Heart right ventricle (tissue), 16 donors: ENCODE measurements at places on chromosomes 3 and 15. TPM values are rescaled to one million over a fixed set of nuclear protein-coding genes. Genes with fewer than 3 reads are reported as not detected.

DNA sequence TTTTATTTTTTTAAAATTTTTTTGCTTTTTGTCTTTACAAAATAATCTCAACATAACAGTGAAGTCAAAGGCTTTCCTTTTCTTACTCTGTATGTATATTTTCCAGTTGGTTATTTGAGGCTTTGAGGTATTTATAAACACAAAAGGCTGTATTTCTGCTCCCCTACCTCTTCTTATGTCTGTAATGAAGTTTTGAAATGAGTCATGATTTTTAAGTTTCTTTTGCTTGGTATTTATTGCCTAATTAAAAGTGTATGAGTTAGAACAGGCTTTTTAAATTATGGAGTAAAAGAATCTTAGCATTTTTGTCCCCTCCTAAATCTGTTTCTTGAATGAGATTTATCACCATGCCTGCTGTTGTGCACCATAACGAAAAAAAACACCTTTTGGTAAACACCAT, 66.0 kb downstream of the DCUN1D1 start:
- no peak for DNase-seq

- DNase-seq, result no peak
Measured at GRCh38 chr15:99645951-99646350, 80.2 kb downstream of the MEF2A start.

- DNase-seq, result peak; percentile 15
Measured at GRCh38 chr3:170038434-170039110, 777 bp downstream of the GPR160 start.

GRCh38 chr3:163768048-163768447, 1310.2 kb downstream of the SI start:
- DNase-seq, result no peak

DNA sequence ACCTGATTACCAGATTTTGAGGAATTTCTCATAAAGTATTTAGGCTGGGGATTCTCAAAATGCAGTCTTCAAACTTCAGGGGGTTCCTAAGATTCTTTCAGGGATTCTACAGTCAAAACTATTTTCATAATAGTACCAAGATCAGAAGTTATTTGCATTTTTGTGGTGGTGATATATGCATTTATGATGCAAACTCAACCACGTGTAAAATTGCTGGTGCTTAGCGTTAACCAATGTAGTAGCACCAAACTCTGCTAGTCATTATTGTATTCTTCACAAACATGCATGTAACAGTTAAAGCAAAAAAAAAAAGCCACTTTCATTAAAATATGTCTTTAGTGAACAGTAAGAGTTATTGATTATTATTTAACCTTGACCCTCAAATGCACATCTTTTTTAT, 274.9 kb upstream of the DNAJC19 start:
- DNase-seq, result no peak

DNA sequence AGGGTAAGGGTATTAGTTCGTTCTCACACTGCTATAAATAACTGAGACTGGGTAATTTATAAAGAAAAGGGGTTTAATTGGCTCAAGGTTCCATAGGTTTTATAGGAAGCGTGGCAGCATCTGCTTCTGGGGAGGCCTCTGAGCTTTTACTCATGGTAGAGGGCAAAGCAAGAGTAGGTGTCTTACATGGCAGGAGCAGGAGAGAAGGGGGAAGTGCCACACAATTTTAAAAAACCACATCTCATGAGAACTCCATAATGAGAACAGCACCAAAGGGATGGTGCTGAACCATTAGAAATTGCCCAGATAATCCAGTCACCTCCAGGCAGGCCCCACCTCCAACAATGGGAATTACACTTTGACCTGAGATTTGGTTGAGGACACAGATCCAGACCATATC, 12.2 kb downstream of the RNF111 start:
- no peak for DNase-seq

DNA sequence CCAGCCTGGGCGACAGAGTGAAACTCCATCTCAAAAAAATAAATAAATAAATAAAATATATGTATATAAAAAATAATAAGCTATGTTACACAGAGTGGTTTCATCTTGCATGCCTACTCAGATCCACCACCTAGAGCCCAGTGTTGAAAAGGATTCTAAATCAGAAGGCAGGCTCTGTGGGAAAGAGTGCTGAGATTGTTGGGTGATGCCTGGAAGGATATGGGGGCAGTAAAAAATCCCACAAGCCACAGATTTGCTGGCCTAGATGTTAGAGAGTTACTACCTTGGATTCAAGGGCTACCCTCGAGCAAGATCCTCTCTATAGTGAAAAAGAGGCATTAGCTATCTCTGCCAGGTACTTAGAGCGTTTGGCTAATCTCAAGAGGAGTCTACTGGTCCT, 144.3 kb downstream of the STAC start:
- no peak for DNase-seq

DNA sequence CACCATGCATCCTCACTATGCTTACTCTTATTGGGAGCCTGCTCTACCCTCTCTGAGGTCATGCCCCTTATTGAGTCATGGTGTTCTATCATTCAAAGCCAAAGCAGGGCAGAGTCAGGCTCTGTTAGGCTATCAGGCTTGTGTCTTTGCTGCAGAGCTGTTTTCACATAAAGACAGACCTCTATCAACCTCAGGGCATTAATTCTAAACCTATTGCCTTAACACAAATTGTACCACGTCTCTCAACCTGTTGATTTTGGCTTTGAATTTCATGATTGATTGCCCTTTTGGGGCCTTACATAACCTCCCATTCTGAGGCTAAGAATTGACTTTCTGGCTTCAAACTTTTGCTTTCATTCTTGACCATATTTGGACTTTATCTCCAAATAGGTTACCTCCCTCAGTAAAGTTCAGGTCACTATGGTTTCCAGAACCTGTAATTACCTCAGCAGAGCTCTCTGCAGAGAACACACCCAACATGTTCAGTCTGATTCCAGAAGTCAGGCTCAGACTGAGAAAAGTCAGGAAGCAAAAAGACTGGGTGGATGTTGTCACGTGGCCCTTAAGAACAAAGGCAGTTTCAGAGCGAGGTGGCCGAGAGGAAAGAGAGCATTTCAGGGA, 221.4 kb upstream of the NANOGP8 start:
- no peak for DNase-seq

DNA sequence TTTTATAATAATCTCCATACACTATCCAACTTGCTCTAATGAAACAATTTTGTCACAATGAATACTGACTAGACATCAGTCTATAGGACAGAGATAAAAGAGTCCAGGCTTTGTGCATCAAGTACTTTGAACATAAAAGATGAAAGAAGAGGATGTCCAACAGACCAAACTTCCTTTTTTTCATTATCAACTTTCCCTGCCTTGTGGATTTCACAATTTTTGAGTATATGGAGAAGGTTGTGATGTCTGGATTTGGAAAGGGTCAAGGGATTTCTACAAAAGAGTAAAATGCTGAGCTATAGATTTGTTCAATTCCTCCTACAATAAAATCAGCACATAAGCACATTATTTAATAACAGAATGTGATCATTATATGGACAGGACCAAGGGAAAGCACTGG, 25.7 kb downstream of the CD47 start:
- no peak for DNase-seq

GRCh38 chr15:99450896-99451358, 114.9 kb upstream of the MEF2A start:
- peak; percentile 81 for DNase-seq

GRCh38 chr3:116340680-116341216, 104.5 kb downstream of the LSAMP start:
- no peak for DNase-seq

- no peak for DNase-seq
Measured at GRCh38 chr3:66713921-66714320, 213.1 kb upstream of the LRIG1 start.

Gene LRTM1
- not detected for total RNA-seq

DNA sequence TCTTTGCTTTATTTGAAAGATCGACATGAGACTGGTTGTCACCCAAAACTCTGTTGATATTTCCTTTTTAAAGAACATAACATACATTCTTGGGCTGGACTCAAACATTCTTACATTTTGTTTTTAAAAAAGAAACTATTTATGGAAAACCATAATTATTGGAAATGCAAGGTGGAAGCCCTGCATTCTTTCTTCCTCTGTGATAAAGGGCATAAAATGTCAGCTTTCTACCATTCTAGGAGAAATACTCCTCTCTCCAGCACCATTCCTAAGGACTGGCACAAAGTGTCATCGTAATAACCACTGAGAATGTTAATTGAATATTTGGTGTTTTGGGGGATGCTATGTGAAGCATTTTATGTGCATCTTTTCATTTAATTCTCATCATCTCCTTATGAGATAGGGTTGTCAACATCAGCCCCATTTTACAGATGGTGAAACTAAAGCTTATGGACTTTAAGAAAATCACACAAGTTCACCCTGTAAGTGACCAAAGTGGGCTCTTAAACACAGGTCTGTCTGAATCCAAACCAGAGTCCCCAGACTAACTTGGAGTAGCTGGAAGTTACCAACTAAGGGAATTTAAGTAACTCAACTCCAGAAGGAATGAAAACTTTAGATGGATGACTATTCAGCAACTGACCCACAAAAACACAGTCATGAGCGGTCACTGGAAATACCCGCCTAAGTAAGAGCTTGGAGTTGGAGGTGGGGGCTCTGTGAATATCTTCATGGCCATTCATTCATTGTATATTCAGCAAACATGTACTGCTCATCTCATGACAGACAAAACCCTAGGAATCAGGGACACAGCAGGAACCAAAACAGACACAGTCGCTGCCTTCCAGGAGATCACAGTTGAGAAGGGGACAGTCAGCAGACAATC, 45.9 kb upstream of the LMCD1 start:
- DNase-seq, result no peak

- no peak for DNase-seq
Measured at GRCh38 chr3:100600181-100601042, 9.0 kb upstream of the ADGRG7 start.

GRCh38 chr15:91882858-91883586, 29.5 kb downstream of the SLCO3A1 start:
- DNase-seq, result peak; percentile 37

DNA sequence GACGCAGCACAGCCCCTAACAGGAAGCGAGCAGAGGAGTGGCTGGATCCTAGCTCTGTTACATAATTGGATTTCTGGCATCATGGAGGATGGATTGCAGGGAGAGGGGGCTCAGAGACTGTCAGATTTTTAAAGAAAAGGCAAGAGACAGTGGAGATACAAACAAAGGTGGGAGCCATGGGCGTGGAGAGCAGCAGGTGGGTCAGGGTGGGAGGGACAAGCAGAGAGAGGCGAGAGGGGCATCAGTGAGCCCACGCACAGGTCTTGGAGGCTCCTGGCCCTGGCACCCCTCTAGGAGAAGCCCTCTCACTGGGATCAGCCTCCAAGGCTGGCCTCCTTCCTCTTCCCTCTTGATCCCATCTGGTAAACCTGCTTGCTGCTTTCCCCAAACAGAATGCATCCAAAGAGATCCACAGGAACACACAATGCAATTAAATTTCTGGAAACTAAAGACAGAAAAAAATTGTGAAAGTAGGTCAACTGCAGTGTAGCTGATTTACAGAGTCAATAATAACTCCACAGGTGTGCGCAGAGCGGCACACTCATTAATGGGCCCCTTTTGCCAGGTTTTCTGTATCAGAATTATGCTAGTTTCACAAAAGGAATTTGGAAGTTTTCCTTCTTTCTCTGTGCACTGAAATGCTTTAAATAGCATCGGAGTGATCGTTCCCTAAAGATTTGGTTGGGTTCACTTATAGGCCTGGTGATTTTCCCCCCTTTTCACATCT, 66.1 kb downstream of the LSM3 start:
- no peak for DNase-seq

- DNase-seq, result no peak
Measured at GRCh38 chr3:75260-75659, 121.3 kb upstream of the CHL1 start.

Gene CHCHD6
- 15.8 TPM for total RNA-seq

Gene DPPA2
- not detected for total RNA-seq

Gene NRROS
- total RNA-seq, result 2.0 TPM

Gene LARP6
- total RNA-seq, result 23.3 TPM

GRCh38 chr15:32683906-32684584, 33.8 kb upstream of the GREM1 start:
- no peak for DNase-seq

DNA sequence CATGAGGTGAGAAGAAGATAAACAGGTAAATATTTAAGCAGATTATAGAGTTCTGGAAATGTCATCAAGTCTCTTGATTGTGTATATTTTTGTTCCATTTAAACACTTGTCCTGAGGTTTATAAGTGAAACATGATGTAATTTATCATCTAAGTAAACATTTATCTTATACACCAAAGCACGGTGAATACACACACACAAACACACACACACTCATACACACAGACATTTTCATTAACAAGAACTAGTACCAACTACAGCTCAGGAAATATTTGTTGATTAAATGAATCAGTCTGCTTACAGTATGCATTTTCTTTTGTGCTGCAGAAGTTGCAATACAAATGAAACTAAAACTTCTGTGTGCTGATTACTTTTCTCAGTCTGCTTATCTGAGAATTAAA, 357.3 kb downstream of the ZBTB20 start:
- no peak for DNase-seq

Gene PRR20G
- not detected for total RNA-seq

Gene SERINC4
- 0.32 TPM for total RNA-seq

- no peak for DNase-seq
Measured at GRCh38 chr3:127342735-127343134, 54.9 kb upstream of the PRR20G start.

Gene MUC20
- total RNA-seq, result 4.4 TPM

GRCh38 chr15:89374086-89374981, 39.7 kb upstream of the POLG start:
- DNase-seq, result no peak

Gene MUC4
- not detected for total RNA-seq

GRCh38 chr3:75395580-75396315, 268.4 kb upstream of the FRG2C start:
- no peak for DNase-seq

Gene DNAH12
- 0.19 TPM for total RNA-seq

DNA sequence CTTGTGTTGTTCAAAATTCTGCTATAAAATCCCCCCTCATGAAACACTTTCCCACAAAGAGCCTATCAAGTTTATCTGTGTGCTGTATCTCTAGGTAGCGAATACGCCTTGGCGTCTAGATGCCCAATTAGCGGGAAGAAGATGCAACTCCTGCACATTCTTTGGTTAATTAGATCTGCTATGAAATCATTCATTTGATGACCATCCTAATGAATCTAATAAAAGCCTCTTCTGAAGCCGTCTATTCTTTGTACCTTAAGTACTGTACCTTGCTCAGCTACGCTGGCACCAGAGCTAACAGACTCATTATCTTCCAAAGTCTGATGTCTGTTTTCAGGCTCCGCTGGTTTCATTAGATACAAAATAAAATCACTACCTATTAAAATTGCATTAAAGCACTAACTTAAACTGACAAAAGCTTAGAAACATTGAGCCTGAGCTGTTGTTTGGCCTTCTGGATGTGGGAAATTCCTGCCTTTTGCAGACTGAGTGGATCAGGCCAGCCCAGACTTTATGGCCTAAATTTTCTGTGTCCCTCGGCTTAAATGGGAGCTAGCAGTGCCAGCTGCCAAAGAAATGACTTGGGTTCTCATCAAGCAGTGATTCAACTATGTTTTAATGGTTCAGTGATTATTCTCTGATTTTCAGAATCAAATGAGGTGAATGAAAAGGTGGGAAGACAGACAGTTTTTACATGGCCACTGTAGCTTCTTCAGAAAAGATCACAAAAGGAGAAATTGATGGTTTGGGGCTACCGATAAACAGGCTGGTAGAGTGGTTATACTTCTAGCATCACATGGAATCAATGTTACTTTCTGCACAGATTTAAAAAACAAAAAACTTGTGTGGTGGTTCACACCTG, 28.4 kb upstream of the CHST2 start:
- DNase-seq, result no peak

GRCh38 chr3:158508481-158508880, 62.5 kb upstream of the MLF1 start:
- no peak for DNase-seq
